ENCODE measurements at places on chromosomes 3 and 15.

DNA sequence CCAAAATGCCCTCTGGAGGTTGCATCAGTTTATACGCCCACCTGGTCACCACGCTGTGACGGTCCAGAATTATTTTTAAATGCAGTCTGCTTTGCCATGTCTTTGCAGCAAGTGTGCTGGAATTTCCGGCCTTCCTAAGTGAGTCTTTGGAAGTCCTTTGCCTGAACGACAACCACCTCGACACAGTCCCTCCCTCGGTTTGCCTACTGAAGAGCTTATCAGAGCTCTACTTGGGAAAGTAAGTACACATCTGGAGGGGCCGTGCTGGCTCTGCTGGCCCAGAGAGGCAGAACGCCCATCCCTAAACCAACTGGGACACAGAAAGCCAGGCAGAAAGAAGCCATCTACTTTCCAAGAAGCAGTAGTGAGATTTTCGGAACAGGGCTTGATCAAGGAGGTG is 101.8 kb downstream of the LRRK1 start:
- DNase-seq = no peak

GRCh38 chr3:58725326-58725853 is 58.8 kb upstream of the FAM3D start:
- DNase-seq = no peak

DNA sequence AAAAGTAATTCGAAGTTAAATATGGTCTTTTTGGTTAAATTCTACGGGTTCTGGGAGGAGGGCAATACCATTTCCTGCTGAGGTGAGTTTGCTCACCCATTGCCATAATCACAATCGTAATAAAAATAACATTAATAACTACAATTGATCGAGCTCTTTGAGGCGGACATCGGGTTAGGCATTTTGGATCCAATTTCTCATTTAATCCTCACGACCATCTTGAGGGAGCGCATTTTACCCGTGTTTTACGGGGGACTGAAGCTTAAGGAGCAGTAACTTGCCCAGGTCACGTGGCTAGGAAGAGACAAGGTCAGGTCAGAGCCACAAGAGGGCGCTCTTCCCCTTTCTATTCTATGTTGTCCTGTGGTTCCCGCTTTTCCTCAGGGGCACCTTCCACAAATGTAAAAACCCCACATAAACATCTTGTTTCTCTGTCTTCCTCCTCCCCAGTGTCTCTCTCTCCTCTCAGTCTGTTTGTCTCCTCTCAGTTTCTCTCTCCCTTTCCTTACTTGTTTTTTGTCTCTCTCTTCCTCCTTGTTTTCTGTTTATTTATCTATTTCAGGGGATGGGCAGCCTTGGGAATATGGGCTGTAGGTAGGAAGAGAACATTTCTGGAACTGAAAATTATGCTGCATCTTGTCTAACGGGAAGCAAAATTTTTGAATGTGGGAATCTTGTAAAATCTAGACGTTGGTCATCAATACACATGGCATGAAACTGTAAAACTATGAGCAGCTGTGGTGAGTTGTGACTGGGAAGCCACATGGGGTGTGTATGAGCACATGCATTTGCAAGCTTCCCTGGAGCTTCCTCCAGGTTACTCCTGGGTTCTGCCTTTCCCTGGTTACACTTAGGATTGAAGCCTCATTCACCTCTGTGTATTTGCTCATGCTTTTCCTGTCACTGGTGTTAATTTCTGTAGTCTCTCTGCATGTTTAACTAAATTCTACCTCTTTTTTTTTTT is 71.0 kb downstream of the SQOR start:
- DNase-seq = peak; percentile 67

- DNase-seq = no peak
Measured at GRCh38 chr15:89664441-89665350, 9.4 kb upstream of the KIF7 start.

DNA sequence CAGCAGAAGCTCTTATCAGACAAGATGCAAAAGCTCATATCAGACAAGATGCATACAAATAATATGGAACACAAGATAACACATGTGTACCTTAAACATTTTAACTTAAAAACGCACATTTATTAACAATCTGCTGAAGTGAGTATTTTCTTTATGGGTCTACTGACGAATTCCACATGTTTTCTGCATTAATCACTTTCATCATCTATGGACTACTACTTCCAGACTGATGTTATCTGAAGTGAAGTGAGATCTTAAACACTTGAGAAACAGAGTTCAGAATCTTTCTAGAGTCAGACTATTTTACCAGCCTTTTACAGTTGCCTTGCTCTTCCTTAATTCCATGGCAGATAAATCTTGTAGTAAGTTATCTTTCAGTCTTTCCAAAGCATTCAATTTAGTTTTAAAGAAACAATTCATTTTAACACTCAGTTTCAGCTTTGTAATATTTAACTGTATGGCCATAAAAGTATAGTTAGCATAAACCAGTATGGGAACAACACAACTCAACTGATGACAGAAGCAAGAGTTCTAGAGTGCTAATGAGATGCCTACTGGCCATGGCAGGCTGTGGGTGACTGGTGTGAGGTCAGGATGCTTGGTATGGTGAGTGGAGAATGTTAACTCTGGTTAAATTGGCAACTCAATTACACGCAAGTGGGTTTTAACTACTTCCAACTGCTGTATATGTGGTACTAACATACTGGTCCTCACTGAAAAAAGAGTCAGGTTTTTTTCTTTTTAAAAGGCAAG is 9.8 kb downstream of the CMTM6 start:
- DNase-seq = no peak

DNA sequence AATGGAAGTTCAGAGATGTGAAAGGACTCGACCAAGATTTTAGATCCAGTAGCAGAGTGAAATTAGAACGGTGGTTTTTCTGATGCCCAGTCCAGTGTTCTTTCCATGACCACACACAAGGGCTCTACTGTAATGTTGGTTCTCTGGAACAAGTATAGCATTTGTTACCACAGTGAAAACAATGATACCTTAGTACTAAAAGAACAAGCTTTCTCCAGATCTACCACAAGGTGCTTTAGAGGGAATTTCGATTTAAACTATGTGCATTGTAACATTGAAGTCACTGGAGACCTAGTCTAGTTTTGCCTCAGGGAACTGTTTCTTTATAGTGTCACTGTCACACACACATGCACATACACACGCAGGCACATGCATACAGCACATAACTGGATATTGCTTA is 12.8 kb upstream of the CCNL1 start:
- no peak for DNase-seq

DNA sequence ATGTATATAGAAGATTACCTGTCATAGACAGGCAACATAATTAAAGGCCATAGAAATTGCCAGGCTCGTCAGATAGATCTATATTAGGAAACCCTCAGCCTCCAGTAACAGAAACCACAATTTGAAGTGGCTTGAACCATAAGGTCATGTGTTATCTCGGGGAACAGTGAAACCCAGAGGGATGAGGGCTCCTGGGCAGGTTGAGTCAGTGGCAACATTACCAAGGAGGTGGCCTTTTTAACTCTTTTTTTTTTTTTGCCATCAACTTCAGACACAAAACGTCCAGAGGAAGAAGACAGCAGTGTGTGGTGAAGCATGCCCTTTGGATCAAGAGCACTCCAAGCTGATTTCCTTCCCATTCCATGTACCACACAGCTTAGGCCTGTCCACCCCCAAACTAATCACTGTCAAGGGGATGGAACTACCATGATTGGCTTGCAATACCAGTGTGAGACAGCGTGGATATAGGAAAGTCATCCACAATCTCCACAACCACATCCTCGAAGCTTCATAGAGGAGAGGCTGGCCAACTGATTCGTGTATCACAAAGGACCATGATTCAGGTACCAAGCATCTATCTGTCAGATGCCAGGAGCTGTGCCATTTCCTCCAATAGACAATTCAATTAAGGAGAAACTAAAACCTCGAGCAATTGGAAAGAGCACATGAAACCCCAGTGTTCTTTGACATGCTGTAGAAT is 999 bp upstream of the KIF7 start:
- DNase-seq = no peak

DNA sequence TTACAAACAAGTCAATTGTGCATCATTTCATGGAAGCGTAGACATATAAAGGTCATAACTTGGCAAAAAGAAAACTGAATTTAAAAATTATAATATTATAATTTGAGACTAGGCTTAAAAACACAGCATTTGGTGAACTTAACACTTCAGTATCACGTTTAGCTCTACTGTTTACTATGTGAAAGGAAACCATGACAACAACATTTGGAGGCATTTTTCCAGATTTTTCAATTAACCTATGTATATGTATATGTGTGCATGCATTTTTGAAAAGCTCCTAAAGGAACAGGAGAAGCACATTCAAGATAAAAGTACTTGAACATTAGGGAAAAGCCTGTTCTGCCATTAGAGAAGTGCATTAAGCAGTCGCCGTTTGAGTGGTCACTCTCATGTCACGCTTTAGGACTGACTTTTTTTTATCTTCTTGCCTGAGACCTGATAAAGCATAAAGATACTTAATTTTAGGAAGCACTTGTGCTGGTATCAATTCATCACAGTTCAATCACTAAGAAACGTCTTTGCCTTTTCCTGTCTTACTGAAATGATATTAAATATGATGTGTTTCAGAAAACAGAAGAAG is 156.0 kb downstream of the NAALADL2 start:
- no peak for DNase-seq

DNA sequence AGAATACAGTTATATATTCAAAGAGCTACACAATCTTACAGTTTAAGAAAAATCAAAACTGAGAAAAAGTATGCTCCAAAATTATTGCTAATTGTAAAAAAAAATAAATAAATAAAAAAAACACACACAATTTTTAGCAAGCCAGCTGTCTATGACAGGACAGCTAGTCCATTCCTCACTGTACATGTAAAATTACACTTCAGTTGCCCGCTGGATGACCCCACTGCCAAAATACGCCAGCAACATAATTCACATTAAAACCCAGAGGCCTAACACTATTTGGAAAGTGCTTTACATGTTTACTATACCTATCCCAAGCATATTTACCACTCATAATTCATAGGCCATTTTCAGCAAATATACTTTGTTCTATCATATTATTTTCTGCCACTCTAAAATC is 5.8 kb downstream of the MYO9A start:
- DNase-seq = no peak

DNA sequence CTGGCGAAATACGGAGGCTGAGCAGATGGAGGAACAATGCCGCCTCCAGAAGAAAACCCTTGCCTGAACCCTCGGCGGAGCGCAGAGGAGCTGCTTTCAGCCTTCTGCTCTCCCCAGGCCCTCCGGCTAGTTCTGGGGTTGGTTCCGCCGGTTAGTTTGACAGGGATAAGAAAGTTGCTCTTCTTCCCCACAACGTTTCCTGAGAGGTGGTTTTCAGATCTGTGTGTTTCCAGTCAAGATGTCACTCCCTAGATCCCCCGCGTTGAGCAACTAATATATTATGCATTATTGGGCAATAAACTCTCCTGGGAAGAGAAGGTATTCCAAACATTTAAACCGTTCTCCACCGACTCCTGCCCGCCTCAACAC is 551 bp downstream of the NLGN1 start:
- DNase-seq = peak; percentile 70

DNA sequence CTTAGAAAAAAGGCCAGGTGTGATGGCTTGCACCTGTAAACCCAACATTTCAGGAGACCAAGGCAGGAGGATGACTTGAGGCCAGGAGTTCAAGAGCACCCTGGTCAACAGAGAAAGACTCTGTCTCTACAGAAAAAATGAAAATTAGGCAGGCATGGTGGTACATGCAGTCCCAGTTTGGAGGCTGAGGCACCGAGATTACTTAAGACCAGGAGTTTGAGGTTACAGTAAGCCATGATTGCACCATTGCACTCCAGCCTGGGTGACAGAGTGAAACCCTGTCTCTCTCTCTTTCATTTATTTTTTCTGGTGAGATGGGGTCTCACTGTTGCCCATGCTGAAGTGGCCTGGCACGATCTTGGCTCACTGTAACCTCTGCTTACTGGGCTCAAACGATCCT is 24.7 kb downstream of the IP6K1 start:
- no peak for DNase-seq

DNA sequence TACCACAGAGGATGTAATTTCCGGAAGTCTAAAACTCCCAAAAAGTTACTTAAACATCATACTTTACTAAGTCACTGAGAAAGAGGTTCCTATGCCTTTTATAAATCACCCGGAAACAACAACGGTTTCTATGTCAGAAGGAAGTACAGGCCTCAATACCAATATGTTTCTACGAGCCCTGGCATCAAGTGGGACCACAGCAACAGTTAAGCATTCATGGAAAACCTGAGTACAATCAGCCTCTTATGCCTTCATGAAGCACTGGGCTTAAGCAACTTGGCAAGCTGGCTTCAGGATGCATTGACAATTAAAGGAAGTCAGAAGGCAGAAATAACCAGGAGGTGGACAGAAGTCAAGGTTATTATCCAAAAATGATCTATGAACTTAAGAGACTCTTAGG is 19.1 kb upstream of the B3GNT5 start:
- no peak for DNase-seq

DNA sequence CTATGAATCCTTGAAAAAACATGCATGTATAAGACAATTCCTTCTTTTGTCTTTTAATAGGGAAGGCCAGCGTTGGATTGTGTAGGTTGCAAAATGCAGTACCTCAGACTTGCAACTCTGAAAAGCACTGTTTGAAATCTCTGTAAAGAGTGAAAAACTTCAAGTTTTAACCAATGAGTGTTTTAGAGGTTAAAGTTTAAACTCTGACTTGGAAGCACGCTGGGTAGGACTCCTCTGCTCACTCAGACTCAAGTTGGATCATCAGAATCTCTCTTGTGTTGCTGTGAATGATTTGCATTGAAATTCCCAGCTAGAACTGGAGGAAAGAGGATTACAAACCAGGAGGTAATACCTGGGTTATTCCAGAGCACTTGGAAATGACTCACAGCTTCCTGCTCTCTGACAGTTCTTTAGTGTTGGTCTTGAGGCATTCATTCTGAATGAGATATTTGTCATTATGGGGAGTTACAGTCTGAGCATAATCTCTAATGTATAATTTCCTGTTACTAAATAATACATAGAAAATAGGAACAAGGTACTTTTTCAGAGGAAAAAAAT is 49.1 kb downstream of the PLS1 start:
- no peak for DNase-seq

DNA sequence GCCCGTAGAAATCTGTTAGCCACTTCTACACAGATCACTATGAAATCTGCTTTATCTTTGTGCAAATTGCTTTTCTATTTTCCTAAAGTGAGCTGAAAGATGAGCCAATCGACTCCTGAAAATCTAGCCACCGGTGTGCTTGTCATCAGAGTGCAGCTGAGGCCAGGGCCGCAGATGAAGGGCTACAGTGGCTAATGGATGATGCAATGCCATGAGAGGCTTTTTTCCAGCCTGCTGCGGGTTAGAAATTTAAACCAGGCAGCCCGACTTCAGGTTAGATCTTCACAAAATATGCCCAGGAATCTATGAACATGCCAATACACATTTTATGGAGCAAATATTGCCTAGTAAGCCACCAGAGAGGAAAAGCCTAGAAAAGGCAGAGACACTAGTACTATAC is 948.2 kb upstream of the CFAP20DC start:
- no peak for DNase-seq
